Stimulated activated CD4-positive, alpha-beta T cell treated with anti-CD3 and anti-CD28 coated beads, Interleukin-1b, Interleukin-23, amount 100 ng/mL, for 1 hour (primary cell): ENCODE measurements at places on chromosomes 16 and 17.

DNA sequence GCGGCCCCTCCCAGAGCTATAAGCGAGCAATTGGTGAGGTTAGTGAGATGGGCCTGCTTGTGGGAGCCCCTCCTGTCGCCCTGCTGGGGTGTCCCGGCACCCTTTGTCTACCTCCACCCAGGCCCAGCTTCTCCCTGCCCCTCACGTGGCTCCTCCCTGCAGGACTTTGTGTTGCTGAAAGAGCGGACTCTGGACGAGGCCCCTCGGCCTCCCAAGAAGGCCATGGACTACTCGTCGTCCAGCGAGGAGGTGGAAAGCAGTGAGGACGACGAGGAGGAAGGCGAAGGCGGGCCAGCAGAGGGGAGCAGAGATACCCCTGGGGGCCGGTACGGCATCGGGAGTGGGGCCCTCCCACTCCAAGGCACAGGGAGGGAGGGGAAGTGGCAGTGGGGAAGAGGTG is 6.1 kb upstream of the C17orf107 start:
- no peak for DNase-seq

- DNase-seq: no peak
These were observed 1.4 kb upstream of the TSPOAP1 start for GRCh38 chr17:58329810-58330537.

GRCh38 chr17:65222214-65222738 is 85.1 kb downstream of the RGS9 start:
- DNase-seq: no peak

DNA sequence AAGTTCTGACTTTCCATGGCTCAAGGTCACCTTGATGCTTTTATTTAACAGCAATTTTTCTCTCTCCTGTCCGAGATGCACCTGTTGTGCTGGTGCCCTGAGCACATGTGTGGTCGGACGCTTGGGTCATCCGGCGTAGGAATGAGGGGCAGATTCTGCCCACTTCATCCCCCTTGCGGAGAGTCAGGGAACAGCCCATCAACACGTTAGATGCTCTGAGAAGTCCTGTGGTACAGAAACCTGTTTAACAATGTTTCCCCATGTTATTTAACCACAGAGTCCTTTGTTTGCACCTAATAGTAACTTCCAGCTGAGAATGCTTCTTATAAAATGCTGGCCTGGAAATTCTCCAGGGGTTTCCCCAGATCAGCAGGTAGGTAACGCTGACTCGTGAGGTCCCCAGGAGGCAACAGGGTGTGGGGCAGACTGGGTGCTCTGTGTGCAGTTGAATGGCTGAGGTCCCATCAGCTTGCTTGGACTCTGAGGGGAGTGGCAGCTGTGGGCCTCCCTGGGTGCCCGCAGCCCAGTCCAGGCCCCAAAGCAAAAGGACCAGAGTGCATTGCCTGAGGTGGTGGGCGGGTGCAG is 17.8 kb downstream of the DOC2B start:
- no peak for DNase-seq

DNA sequence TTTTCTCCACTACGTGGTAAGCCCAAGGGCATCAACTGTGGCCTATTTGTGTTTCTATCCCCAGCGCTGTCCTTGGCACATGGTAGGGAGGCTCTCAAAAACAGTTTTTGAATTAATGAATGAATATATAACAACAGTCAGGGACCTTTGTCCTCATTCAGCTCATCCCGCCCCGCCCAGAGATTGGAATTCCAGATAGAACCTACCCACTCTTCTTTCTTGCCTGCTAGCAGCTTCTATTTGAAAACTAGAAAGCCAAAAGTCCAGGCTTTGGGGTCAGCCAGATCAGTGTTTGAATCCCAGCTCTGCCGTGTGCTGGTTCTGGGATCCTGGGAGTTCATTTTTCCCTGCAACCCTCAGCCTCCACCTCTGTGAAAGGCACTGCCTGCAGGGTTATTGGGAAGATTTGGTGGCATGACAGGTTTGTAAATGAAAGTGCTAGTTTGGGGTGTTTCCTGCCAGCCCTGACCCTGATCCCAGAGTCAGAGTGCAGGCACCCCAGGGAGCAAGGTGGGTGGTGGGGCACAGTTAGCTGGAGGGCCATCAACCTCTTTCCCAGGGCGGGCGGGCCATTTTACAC is 4.5 kb downstream of the NHERF1 start:
- no peak for DNase-seq

GRCh38 chr16:53768593-53768992 is 64.6 kb downstream of the FTO start:
- no peak for DNase-seq

GRCh38 chr17:71959154-71959553 is 161.7 kb upstream of the SOX9 start:
- no peak for DNase-seq

GRCh38 chr16:2213817-2214718 is 572 bp downstream of the PGP start:
- no peak for DNase-seq

GRCh38 chr17:64147110-64148016 is 17.4 kb upstream of the ERN1 start:
- no peak for DNase-seq

- no peak for DNase-seq
These were observed 28.2 kb downstream of the ATP2C2 start for GRCh38 chr16:84396537-84397008.

DNA sequence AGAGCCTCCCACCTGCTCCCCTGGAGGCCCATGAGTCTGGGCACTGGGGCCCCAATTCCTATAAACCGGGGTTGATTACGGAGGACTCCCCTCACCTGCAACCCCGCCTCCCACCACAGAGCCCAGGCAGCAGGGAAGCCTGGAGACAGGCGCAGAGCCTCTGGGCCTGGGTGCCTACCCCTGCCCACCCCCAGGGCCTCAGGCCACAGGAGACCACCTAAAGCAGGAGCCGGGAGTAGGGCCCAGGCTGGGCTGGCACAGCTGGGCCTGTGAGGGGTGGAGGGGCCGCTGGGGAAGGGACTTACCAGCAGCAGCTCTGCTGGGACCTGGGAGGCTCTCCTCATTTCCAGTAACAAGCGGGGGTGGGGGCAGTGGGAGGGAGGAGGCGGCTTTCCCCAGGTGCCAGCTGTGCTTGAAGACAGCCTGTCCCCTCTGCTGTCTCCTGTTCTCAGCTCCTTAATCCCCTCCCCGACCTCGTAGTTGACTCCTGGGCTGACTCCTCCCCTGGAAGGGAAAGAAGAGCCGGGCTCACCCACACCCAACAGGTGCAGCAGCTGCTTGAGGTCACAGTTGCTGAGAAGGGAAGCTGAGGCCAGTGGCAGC is 46.8 kb downstream of the TMEM235 start:
- no peak for DNase-seq

DNA sequence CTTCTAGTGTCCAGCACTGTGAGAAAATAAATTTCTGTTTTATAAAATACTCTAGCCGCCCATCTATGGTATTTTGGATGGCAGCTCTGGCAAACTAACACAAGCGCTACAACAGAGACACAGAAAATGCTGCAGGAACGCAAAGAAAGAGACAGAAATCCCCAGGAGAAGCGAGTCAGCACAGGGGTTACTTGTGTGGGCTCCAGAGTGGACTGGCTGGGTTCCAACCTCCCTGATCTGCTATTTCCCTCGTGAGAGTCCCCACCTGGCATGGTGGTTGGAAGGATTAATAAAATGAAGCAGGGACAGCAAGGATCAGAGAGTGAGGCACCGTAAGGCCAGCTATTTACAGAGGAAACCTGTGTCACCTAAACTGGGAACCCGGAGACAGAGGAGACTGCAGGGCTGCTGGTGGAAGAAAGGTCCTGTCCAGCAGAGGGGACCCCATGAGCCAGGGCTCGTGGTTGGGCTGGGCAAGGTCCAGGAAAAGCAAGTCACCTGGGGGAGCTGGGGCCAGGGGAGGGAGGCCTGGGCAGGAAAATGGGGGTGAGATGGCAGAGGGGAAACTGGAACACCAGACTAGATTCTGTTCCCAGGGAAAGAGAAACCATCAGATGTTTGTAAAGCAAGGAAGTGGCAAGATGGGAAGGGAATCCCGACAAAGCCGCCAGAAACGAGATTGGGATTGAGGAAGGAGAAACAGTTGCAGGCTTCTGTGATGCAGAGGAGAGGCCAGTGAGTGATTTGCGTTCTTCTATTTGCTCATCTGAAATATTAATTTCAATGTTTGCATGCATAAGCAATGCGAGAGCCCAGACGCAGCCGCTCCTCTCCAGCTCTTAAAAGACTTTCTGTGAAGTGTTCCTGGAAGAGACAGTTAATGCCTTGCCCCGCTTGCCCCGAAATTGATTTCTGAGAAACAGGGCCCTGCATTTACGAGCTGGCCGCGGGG is 63.0 kb upstream of the TEKT3 start:
- no peak for DNase-seq

DNA sequence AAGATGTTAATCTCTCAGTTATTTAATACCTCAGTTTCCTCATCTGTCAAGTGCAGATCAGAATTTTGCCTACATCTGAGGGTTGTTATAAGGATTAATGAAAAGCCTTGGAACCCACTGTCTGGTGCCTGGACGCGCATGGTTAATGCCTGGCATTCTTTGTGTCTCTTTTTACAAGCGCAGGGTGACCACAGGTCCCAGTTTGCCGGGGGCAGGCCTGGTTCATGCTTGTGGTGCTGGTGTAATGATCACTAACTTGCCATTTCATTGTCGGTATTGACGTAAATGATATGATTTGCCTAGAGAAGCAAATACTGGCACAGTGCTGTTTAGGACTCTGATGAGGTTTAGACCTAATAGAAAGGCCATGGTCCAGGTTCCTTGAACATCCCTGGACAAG is 23.1 kb downstream of the MRC2 start:
- no peak for DNase-seq

DNA sequence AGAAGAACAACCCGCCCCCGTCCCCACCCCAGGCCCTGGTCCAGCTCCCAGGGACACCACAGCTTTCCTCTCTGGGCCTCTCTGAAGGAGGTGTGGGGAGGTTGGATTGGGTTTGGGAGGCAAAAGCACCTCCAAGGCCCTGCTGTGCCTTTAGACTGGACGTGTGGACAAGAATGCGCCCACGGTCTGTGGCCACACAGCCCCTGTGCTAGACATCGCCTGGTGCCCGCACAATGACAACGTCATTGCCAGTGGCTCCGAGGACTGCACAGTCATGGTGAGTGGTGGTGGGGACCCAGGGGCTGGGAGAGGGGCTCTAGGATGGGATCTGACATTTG is 3.0 kb downstream of the CORO1A start:
- no peak for DNase-seq

GRCh38 chr17:67994817-67995569 is 1.3 kb downstream of the C17orf58 start:
- no peak for DNase-seq

DNA sequence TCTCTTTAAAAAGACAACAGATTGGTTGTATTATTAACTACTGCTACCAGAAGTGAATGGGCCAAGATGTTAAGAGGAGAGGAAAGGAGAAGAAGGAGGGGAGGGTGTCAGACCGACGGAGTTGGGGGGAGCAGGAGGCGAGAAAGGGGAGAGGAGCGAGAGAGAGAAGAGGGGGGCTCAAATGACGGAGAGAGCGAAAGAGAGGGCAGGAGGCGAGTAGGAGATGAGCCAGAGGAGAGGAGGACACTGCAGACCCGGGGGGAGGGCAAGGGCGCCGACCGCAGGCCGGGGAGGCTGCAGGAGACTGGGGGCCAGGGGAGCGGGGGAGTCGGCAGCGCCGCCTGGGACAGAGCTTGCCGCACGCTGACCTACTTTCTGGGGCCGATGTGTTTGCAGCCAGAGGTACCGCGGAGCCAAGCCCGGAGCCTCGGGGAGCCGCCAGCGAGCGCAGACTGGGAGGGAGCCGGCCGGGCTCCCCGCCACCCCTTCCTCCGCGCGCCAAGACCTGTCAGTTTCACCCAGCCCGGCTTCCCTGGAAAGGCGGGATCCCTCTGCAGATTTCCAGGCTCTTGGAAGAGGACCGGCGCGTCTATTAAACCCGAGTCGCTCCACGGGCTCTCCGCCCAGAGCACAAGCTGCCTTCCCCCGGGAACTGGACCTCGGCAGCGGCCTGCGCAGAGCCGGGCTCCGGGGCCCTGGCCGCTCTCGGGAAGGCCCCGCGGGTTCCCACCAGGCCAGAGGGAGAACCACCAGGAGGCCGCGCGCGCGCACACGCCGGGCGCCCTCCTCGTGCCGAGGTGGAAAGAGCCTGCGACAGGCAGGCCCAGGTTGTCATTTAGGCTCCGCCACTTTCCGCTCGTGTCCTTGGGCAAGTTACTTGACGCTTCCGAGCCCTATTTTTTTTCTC is 74.6 kb downstream of the CMC2 start:
- no peak for DNase-seq

DNA sequence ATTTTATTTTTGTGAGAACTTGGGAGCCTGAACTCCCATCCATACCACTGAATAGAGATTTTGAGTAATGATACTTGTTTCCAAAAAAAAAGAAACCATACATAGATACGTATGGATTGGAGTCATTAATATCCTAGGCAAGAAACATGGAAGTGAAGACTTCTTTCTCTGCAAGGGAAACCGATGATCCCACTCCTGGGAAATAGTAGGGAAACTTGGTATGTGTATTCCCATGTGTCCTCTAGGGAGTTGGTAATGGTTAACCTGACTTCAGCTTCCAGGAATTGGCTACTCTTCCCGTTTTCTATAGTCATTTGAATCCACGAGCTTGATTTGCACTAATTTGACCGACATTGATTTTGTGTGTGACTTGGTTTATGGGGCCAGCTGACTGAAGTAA is 5.4 kb downstream of the FUS start:
- no peak for DNase-seq

DNA sequence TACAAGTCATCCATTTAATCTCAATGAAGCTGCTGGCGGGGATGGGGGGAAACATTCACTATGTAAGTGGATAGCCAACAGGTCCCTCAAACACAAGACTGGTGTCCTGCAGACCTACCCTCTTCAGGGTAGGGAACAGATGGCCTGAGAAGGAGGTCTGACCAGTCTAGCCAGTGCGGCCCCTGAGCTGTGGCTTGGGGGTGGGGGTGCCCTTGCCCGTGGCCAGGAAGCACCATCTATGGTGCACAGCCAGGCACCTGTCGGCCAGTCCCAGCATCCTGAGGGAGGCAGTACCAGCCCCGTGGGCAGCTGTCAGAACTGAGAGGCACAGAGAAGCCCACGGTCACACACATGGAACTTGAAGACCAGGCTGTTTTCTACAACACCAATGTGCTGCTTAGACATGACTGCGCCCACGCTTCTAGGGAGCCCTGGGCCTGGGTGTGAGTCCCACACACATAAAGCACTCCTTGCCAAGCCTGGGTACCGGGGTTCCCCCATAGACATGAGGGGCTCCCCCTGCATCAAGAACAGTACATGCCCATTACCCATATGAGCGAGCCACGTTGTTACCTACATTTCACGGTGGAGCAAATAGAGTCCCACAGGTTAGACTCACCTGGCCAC is 40.9 kb downstream of the RMI2 start:
- DNase-seq: no peak

GRCh38 chr16:56353054-56353921 is 72.1 kb downstream of the AMFR start:
- no peak for DNase-seq

GRCh38 chr16:72243621-72244020 is 71.7 kb upstream of the PMFBP1 start:
- no peak for DNase-seq
